ENCODE measurements at places on chromosomes 16 and 17. TPM values are rescaled to one million over a fixed set of nuclear protein-coding genes. Genes with fewer than 3 reads are reported as not detected.

Gene CALB2
- not detected for total RNA-seq

Gene NKD1
- 0.14 TPM for total RNA-seq

Gene CA4
- total RNA-seq: 3.2 TPM

Gene SENP3
- 89.3 TPM for total RNA-seq

DNA sequence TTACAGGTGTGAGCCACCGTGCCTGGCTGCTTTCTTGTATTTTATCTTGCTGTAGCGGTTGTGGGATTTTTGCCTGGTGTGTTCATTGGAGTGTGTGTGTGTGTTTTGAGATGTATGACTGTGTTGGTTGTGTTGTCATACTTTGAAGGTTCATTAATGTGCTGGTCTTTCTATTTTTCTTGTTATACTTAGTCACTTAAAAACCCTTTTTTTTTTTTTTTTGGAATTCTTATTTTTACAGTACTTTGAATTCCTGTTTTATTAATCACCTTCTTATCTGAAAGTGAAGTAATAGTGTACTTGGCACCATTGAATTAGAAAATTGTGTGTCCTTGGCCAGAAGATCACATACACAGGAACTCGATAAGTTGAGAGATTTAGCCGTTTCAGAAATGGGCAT is 30.2 kb downstream of the TENT4B start:
- DNase-seq: peak; percentile 52

GRCh38 chr17:66025551-66025950 is 166.4 kb downstream of the CEP112 start:
- no peak for DNase-seq

GRCh38 chr16:69112285-69113129 is 7.1 kb downstream of the HAS3 start:
- peak; percentile 82 for DNase-seq

GRCh38 chr16:72426386-72426785 is 254.4 kb upstream of the PMFBP1 start:
- DNase-seq: no peak

DNA sequence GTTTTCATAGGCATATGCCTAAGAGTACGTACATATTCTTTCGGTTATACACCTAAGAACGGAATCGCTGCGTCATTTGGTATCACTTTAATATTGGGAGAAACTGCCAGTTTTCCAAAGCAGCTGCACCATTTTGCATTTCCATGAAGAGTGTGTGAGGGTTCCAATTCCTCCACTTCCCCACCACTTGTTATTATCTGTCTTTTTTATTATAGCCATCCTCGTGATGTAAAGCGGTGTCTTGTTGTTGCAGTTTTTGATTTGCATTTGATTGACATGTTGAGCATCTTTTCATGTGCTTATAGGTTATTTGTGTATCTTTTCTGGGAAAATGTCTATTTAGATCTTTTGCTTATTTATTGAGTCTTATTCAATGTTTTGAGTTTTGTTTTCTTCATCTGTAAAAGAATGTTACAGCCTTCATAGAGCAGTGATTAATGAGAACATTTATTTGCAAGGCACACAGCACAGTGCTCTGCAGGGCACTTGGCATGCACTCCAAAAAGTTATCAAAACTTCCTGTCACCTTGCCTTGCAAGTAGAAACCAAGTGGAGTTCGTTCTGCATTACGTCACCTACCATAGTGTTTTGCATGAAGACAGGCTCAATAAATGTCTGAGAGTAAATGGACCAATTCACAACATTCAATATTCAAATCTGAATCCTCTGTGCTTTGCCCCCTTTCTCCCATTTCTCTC is 26.6 kb upstream of the ST6GALNAC1 start:
- DNase-seq: peak; percentile 32

- DNase-seq: no peak
These were observed 25.4 kb downstream of the NGFR start for GRCh38 chr17:49520386-49521087.

DNA sequence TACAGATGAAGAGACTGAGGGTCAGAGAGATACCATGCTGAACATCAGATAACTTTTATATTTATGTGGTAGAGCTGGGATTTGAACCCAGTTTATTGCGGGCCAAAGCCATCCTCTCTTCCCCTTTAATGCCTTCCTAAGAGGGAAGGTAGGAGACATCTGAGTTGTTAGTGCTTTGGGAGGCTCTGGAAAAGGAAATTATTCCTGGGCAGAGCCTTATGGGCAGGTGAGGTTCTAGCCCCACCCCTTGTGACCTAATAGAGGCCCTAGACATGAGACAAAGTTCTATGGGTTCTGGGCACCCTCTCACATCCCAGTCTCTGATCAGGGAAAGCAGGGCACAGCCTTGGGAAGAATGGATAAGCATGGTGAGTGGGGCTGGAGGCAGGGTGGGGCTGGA is at the start of gene C17orf50:
C17orf50 (plus strand) TSS at position 301 of the 400 bp plus-strand sequence; CDS start at position 356, 55 bp downstream.
- no peak for DNase-seq

DNA sequence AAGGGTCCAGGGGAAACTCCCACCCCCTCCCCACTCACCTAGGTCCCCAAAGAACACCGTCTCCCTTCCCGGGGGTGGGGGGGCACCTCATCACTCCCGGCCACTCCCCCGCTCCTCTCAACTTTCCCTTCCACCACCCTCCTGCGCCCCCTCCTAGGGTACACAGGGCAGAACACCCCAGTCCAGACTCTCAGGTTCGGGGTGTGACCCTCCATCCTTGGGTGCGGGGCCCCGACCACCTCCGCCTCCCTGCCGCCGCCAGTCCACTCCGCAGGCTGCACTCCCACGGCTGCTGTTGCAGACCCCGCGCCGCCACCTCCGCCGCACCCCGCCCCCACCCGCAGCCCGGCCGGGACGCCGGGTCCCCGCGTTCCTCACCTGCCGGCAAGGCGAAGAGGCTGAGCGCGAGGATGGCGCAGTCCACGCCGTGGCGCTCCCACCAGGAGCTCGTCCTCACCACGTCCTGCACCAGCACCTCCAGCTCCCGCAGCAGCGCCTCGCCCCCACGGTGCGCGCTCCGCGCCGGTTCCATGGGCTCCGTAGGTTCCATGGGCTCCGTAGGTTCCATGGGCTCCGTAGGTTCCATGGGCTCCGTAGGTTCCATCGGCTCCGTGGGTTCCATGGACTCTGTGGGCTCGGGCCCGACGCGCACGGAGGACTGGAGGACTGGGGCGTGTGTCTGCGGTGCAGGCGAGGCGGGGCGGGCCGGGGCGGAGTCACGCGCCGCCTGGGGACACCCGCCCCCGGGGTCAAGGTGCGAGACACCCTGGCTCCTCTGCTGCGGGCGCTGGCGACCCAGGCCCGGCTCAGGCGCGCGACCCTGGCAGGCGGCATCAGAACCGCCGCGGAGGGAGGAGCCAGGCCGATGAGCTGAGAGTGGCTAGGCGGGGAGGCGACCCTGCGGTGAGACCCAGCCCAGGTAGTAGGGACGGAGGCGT is at the start of gene FADS6:
FADS6 (minus strand) TSS at position 660 of the 938 bp plus-strand sequence; CDS start at position 622, 38 bp downstream.
- DNase-seq: no peak

DNA sequence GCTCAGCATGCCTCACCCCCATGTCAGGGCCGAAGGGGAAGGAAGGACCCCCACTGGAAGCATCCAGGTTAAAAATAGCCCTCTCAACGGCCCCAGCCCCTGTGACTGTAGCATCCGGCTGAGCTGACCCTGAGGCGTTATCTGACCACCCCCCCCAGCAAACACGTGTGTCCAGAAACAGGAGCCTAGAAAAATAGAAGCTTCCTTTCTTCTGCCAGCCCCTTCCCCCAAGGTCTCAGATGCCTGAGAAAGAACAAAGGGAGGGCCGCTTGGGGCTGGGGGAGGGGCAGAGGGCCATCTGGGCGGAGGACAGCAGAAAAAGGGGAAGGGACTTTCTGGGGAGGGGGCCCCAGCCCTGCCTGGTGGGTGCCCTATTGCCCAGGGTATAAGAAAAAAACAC is 55.8 kb downstream of the ACTG1 start:
- peak; percentile 76 for DNase-seq

- no peak for DNase-seq
These were observed 12.0 kb upstream of the TMEM97 start for GRCh38 chr17:28306954-28307401.

- no peak for DNase-seq
These were observed 250.4 kb upstream of the N4BP1 start for GRCh38 chr16:48860341-48860740.

GRCh38 chr16:46620266-46621005 is 743 bp downstream of the SHCBP1 start:
- DNase-seq: peak; percentile 38

DNA sequence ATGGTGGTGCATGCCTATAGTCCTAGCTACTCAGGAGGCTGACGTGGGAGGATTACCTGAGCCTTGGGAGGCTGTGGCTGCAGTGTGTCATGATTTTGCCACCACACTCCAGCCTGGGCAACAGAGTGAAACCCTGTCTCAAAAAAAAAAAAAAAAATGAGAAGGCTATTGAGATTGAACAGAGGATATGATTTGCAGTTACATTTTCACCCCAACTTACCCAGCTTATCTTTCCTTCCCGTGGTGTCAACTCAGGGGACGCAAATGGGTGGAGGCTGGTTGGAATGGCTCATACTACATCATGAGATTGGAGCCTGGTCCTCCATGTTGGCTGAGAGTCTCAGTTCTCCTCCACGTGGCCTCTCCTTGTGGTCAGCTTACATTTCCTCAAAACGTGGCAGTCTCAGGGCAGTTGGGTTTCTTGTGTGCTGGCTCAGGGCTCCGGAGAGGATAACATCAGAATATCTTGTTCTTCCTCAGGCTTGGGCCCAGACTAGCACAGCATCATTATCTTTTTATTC is 17.2 kb upstream of the NSMCE1 start:
- no peak for DNase-seq

DNA sequence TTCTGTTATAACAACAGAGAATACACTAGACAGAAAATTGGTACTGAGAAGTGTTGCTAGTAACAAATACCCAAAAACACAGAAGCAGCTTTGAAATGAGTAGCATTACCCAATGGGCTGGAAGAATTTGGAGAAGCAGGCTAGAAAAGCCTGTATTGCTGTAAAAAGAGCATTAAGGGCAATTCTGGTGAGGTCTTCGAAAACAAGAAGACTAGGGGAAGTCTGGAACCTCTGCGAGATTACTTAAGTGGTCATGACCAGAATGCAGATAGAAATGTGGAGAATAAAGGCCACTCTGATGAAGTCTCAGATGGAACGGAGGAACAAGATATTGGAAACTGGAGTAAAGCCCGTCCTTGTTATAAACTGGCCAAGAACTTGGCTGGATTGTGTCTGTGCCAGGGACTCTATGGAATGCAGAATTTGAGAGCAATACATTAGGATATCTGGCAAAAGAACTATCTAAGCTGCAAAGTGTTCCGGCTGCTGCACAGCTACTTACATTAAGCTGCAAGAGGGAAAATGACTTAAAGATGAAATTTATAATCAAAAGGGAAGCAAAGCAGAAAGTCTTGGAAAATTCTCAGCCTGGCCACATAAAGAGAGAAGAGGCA is 44.9 kb upstream of the PEMT start:
- DNase-seq: no peak

- DNase-seq: no peak
These were observed 32.5 kb downstream of the AKAP10 start for GRCh38 chr17:19945009-19945626.

DNA sequence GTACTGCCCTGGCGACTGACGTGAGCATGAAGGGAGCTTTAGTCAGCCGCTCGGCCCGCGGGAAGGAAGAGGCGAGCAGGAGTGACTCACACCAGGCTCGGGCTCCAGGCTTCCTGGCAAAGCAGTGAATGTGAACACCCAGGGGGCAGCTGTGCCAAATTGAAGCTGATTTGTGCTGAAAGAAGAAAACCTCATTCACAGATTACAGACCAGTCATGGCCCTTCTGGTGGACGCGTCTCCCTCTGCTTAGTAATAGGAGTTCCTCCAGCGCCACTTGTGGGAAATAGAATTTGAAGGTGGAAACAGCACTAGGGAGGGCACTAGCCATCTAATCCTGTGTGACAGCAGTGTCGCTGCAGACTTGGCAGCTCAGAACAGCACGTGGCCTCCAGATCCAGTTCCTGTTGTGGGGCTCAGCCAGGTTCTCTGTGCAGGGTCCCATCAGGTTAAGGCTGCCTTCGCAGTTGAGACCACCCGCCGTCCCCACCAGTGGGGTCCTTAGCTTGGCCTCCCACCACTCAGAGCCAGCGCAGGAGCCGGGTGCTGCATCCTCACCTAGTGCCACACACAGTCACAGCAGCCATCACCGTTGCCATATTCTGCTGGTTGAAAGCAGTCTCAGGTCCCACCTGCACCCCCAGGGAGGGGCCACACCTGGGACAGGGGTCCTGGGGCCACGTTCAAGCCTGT is 164.5 kb upstream of the CHMP6 start:
- DNase-seq: peak; percentile 97

- no peak for DNase-seq
These were observed 267.1 kb downstream of the SOX9 start for GRCh38 chr17:72387969-72388368.

DNA sequence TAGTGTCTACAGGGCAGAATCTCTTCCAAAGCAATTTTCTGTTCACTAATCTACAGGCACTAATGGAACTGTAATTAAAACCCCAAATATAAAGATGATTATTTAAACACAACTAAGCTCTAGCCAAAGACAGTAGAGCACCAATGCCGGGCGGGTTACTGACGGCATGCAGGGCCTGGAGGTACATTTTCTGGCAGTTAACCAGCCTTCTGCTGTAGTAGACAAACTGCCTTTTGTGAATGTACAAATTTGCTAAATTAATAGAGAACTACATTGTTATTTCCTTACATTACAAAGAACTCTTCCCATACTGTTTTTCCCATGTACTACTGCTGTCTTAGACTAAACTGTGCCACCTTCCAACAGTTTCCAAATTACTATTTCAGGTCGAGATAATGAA is 107.8 kb downstream of the TRIM37 start:
- no peak for DNase-seq

GRCh38 chr17:75762513-75763268 is 2.3 kb downstream of the GALK1 start:
- no peak for DNase-seq

GRCh38 chr16:56966093-56966475 is 4.3 kb downstream of the CETP start:
- DNase-seq: peak; percentile 21

Data from dermis blood vessel endothelial cell (primary cell).